Activated T-helper 9 cell treated with anti-CD3 and anti-CD28 coated beads, Interleukin-2, amount 50 U/mL, for 16 hours (primary cell): ENCODE measurements at places on chromosomes 1 and 21.
A peak's percentile ranks its signal among the peaks of the same experiment; 100 is the strongest.

GRCh38 chr1:39828734-39829133, 40.1 kb upstream of the BMP8B start:
- DNase-seq = no peak

DNA sequence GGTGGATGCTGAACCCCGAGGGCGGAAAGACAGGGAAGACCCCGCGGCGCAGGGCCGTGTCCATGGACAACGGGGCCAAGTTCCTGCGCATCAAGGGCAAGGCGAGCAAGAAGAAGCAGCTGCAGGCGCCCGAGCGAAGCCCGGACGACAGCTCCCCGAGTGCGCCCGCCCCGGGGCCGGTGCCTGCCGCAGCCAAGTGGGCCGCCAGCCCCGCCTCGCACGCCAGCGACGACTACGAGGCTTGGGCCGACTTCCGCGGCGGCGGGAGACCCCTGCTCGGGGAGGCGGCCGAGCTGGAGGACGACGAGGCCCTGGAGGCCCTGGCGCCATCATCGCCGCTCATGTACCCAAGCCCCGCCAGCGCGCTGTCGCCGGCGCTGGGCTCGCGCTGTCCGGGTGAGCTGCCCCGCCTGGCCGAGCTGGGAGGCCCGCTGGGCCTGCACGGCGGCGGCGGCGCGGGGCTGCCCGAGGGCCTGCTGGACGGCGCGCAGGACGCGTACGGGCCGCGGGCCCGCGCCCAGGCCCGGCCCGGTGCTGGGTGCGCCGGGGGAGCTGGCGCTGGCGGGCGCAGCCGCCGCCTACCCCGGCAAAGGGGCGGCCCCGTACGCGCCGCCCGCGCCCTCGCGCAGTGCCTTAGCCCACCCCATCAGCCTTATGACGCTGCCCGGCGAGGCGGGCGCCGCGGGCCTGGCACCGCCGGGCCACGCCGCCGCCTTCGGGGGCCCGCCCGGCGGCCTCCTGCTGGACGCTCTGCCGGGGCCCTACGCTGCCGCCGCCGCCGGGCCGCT, 20.7 kb downstream of the FOXO6 start:
- peak; percentile 24 for DNase-seq

- DNase-seq = no peak
Measured at GRCh38 chr1:226640321-226641136, 92.0 kb downstream of the STUM start.

DNA sequence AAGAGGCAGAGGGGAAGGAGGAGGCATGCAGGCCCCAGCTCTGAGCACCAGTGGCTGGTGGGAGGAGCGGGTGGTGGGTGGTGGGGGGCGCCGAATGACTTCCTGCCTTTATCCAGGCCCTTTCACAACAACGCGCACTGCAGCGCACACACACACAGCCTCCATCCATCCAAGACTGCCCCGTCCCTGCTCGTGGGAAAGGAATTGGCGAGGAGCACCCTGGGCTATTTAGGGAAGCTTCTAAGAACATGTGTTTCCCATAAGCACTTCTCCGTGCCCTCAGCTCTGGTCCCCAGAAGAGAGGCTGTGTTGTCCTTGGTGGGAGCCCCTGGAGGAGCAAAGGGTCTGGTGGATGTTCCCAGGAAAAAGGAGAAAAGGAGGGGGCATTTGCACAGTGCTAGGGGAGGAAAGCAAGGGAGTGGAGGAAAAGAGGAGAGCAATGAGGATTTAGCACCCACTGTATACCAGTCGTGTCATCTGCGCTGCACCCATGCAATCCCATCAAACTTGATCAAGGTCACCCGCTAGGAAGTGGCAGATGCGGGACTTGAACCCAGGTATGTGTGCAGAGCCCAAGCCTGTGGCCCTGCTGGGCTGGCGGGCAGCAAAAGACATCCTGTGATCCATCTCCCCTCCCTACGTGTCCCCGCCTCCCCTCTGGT, 28.1 kb downstream of the EPHA2 start:
- DNase-seq = no peak

GRCh38 chr1:171220581-171221054, 27.7 kb upstream of the FMO1 start:
- DNase-seq = no peak
